ENCODE measurements at places on chromosomes 11 and 22. TPM values are rescaled to one million over a fixed set of nuclear protein-coding genes. Genes with fewer than 3 reads are reported as not detected.

- H3K27me3 ChIP-seq = no peaks in the 10 kb centered on the region
- H3K36me3 ChIP-seq = no peaks in the 10 kb centered on the region
- no peaks in the 10 kb centered on the region for H3K4me1 ChIP-seq
- H3K4me3 ChIP-seq = no peak overlapping the region
Measured at GRCh38 chr11:72396041-72396440, 38.3 kb downstream of the CLPB start.

GRCh38 chr11:67301951-67302516 lies 1.3 kb upstream of the SSH3 start:
- H3K27me3 ChIP-seq = no peaks in the 10 kb centered on the region
- peaks cover 3% of the 10 kb centered on the region for H3K36me3 ChIP-seq
- peak overlapping the region; percentile 88 for H3K27ac ChIP-seq
- peaks cover 13% of the 10 kb centered on the region for H3K4me1 ChIP-seq
- H3K4me3 ChIP-seq = no peak overlapping the region

Gene MAPK8IP2
- 1.1 TPM for polyA plus RNA-seq

GRCh38 chr11:102639656-102640055 lies 14.5 kb upstream of the MMP20 start:
- H3K27me3 ChIP-seq = no peaks in the 10 kb centered on the region
- peaks cover 9% of the 10 kb centered on the region for H3K4me1 ChIP-seq
- H3K27ac ChIP-seq = no peak overlapping the region
- DNase-seq = no peak
- H3K4me3 ChIP-seq = no peak overlapping the region

Gene MFRP
- not detected for polyA plus RNA-seq

DNA sequence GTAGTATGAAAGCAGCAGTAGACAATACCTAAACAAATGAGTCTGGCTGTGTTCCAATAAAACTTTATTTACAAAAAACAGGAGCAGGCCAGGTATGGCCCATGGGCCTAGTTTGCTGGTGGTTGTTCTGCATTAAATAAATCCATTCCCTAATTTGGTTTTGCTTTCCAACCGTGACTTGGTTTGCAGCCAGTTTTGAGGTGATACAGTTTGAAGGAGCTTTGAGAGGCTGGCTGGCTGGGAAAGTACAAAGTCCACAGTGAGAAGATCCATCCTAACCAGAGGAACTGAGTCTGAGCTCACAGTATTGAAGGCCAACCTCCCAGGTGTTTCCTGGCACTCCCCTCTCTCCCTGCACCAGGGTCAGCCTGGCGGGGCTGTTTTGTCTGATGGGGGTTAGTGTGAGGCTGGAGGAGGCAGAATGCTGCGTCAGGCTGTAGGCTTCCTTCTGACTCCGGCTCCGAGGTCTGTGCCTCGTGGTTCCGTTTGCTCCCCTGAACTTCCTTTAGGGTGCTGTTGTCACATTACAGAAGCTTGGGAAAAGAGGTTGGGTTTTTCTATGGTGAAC lies 129.5 kb downstream of the MICAL2 start:
- peaks cover 54% of the 10 kb centered on the region for H3K36me3 ChIP-seq
- H3K27ac ChIP-seq = peak overlapping the region; percentile 49
- H3K4me1 ChIP-seq = peaks cover 29% of the 10 kb centered on the region

Gene BIRC3
- polyA plus RNA-seq = 3.5 TPM

GRCh38 chr22:47066616-47066905 lies 304.1 kb downstream of the TBC1D22A start:
- no peak overlapping the region for H3K27ac ChIP-seq
- no peak for DNase-seq
- no peak overlapping the region for H3K4me3 ChIP-seq
- no peaks in the 10 kb centered on the region for H3K4me1 ChIP-seq

DNA sequence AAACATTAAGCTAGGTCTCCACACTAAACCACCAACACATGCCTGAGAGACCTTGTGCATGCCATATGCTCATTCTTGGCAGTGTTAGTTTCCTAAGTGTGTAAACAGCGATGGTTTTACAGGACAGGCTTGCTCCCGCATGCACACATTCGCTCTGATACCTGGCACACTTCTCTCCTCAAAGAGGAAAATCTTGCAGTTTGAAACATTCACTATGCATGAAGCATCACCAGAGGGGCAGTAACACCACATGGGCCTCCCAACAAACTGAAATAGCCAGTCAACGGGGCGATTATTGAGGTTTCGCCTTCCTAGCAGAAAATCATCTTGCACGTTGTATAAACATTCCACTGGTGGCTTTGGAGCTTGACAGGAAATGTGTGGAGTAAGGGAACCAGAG lies 52.6 kb downstream of the ABTB2 start:
- no peaks in the 10 kb centered on the region for H3K36me3 ChIP-seq
- H3K4me3 ChIP-seq = no peak overlapping the region
- H3K27me3 ChIP-seq = no peaks in the 10 kb centered on the region
- no peaks in the 10 kb centered on the region for H3K4me1 ChIP-seq
- no peak overlapping the region for H3K27ac ChIP-seq

DNA sequence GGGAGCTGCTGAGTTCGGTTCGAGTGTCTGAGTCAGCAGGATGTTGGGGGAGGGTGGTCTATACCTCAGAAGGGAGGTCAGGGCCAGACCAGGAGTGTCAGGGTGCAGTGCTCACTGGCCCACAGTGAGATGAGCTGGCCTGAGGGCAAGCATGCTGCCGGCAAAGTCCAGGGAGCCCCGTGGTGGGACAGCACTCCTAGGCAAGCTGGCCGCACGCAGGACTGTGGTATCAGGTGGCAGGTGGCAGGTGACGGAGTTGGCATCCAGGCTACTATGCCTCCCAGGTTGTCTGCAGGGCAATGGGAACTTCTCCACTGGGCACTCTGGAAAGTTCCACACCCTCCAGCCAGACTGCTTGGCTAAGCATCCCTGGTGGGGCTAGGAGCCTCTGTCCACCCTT lies 4.8 kb downstream of the FGF3 start:
- peaks cover 90% of the 10 kb centered on the region for H3K27me3 ChIP-seq
- no peak overlapping the region for H3K27ac ChIP-seq
- H3K36me3 ChIP-seq = no peaks in the 10 kb centered on the region
- DNase-seq = no peak

DNA sequence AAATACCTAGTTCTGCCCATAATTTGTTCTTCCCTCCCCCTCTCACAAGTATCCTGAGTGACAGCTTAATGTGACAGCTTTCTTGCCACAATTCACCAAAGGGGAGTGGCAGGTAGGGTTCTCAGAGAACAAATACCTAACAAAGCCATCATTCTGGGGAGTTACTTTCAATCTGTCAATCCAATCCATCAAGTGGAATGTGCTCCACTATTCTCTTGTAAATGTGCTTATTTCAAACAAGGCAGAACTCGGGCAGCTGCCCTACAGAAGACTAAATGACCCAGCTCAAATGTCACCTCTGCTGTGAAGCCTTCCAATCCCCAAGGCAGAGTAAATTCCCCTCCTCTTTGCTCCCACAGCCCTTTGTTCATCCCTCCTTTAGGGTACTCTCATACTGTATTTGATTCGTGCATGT lies 27.8 kb downstream of the LGR4 start:
- H3K36me3 ChIP-seq = no peaks in the 10 kb centered on the region
- H3K4me1 ChIP-seq = no peaks in the 10 kb centered on the region
- H3K4me3 ChIP-seq = no peak overlapping the region
- H3K27ac ChIP-seq = no peak overlapping the region
- H3K27me3 ChIP-seq = no peaks in the 10 kb centered on the region
- no peak for DNase-seq

GRCh38 chr11:1873048-1873812 lies 18.5 kb downstream of the PRR33 start:
- DNase-seq = no peak
- no peaks in the 10 kb centered on the region for H3K36me3 ChIP-seq
- H3K27me3 ChIP-seq = no peaks in the 10 kb centered on the region
- no peak overlapping the region for H3K27ac ChIP-seq
- H3K4me1 ChIP-seq = peaks cover 3% of the 10 kb centered on the region

DNA sequence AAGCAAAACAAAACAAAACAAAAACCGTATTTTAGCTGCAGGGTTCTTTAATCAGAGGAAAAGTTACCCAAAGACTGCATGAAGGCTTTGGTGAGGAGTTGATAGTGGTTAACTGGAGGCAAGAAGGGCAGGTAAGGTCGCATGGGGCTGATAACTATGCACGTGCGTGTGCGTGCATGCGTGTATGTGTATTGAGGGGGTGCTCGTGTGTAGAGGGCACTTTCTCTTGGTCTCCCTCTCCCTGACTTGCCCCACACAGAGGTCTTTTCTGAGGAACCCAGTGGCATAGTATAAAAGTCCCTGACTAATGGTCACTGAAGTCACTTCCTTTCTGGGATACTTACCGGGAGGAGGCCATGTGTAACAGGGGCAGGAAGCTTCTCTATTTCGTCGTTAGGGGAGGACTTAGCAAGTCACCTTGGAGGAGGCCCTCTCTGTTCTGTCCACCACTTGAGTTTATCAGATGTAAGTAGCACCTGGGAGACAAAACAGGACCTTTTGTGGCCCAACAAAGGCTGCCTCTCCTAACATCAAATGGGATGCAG lies 20.1 kb upstream of the FCHSD2 start:
- no peak overlapping the region for H3K27ac ChIP-seq
- H3K27me3 ChIP-seq = no peaks in the 10 kb centered on the region
- peaks cover 28% of the 10 kb centered on the region for H3K4me1 ChIP-seq
- no peak overlapping the region for H3K4me3 ChIP-seq
- no peaks in the 10 kb centered on the region for H3K36me3 ChIP-seq
- no peak for DNase-seq

GRCh38 chr11:116742104-116742503 lies 30.7 kb downstream of the BUD13 start:
- H3K4me1 ChIP-seq = no peaks in the 10 kb centered on the region
- DNase-seq = no peak
- no peak overlapping the region for H3K27ac ChIP-seq
- no peaks in the 10 kb centered on the region for H3K27me3 ChIP-seq
- H3K4me3 ChIP-seq = no peak overlapping the region
- peaks cover 23% of the 10 kb centered on the region for H3K36me3 ChIP-seq

Gene MN1
- polyA plus RNA-seq = 3.6 TPM

Gene SCN4B
- 7.5 TPM for polyA plus RNA-seq

DNA sequence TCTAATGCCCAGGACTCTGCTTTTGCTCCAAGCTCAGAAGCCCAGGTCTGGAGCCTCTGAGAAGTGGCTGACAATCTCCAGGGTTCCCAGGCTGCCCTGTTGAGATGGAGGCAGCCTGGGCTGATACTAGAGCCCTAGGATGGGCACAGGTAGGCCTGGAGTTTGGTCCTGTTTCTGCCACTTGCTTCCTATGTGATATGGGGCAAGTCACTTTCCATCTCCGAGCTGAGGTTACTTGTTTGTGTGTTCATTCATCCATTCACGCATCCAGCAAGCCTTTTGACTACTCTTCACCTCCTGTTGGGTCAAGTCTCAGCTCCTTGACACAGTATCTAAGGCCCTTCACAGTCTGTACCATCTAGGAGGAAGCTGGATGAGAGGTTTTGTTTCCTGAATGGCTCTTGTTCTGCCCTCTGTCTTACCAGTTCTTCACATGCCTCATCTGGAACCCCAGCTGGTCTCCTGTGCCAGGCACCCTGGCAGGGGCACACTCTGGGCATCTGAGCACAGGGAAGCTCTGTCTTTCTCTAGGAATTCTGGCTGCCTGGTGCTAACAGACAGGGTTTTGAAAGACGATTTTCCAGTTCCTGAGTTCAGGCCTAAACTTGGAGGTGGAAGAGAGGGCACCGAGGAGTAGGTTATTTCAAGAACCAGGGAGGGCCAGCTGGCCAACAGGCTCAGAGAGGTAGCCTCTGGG lies 53.2 kb upstream of the AMPD3 start:
- no peak overlapping the region for H3K4me3 ChIP-seq
- DNase-seq = no peak
- no peaks in the 10 kb centered on the region for H3K27me3 ChIP-seq
- H3K4me1 ChIP-seq = peaks cover 42% of the 10 kb centered on the region

GRCh38 chr11:119550053-119550752 lies 127.2 kb upstream of the THY1 start:
- no peak for DNase-seq
- no peaks in the 10 kb centered on the region for H3K36me3 ChIP-seq
- H3K27me3 ChIP-seq = no peaks in the 10 kb centered on the region
- no peak overlapping the region for H3K4me3 ChIP-seq
- no peaks in the 10 kb centered on the region for H3K4me1 ChIP-seq

- H3K27me3 ChIP-seq = no peaks in the 10 kb centered on the region
- H3K27ac ChIP-seq = no peak overlapping the region
- DNase-seq = no peak
- no peaks in the 10 kb centered on the region for H3K4me1 ChIP-seq
Measured at GRCh38 chr11:27266125-27266524, 96.9 kb downstream of the CCDC34 start.

Gene MPZL3
- polyA plus RNA-seq = 6.7 TPM

GRCh38 chr11:61442616-61443015 lies 12.7 kb downstream of the SDHAF2 start:
- peaks cover 100% of the 10 kb centered on the region for H3K36me3 ChIP-seq
- peaks cover 2% of the 10 kb centered on the region for H3K4me1 ChIP-seq
- H3K27ac ChIP-seq = no peak overlapping the region

Gene WDR74
- 54.0 TPM for polyA plus RNA-seq

Gene PYGM
- polyA plus RNA-seq = 3.4 TPM

- no peak overlapping the region for H3K27ac ChIP-seq
- no peaks in the 10 kb centered on the region for H3K27me3 ChIP-seq
- H3K4me3 ChIP-seq = no peak overlapping the region
- no peaks in the 10 kb centered on the region for H3K36me3 ChIP-seq
Measured at GRCh38 chr11:93743291-93743690, 1.8 kb downstream of the C11orf54 start.

DNA sequence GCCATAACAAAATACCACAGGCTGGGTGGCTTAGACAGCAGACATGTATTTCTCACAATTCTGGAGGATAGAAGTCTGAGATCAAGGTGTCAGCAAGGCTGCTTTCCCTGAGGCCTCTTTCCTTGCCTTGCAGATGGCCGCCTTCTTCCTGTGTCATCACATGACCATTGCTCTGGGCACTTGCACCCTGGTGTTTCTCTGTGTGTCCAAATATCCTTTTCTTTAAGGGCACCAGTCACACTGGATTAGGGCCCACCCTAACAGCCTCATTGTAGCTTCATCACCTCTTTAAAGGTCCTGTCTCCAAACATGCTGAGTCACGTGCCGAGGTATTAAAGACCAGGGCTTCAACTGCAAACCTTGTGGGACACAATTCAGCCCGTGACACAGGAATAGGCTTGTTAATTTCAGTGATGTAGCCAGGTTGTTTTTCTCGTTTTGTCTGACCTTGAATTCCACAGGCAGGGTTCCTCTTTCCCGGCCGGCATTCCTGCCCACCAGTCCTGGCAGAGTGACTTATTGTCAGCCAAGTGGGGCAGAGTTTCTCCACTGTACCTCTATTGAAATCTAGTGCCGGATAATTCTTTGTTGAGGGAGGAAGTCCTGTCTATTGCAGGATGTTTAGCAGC lies 100.1 kb downstream of the KCNQ1OT1 start:
- H3K4me3 ChIP-seq = no peak overlapping the region
- no peak for DNase-seq
- no peaks in the 10 kb centered on the region for H3K4me1 ChIP-seq
- no peaks in the 10 kb centered on the region for H3K36me3 ChIP-seq
- H3K27ac ChIP-seq = peak overlapping the region; percentile 45

Gene VWA5A
- polyA plus RNA-seq = 18.1 TPM

Gene LMNTD2
- polyA plus RNA-seq = 2.7 TPM

Data from left lung (tissue), 14 donors.